A549 treated with ZK216348 at 1 μM for 4 hours (cell line): ENCODE measurements at places on chromosomes 5 and 9. TPM values are rescaled to one million over a fixed set of nuclear protein-coding genes. Genes with fewer than 3 reads are reported as not detected.

Gene GRM6
- total RNA-seq, result not detected in 5 replicates

Gene TRMO
- total RNA-seq, result 10.4 to 15.8 TPM (median 11.2 TPM) in 5 replicates

Gene CLIC3
- 2.2 to 4.2 TPM (median 3.7 TPM) in 5 replicates for total RNA-seq

Gene GPRIN1
- total RNA-seq, result 7.3 to 10.8 TPM (median 10.2 TPM) in 5 replicates

Gene GZMA
- not detected in 5 replicates for total RNA-seq

Gene SPATA31A3
- total RNA-seq, result not detected in 5 replicates

Gene SPATA24
- 4.6 to 5.9 TPM (median 4.9 TPM) in 5 replicates for total RNA-seq

Gene SLC46A2
- total RNA-seq, result not detected in 5 replicates

Gene C5
- 11.3 to 15.8 TPM (median 12.2 TPM) in 5 replicates for total RNA-seq

Gene GLIPR2
- 7.1 to 10.8 TPM (median 9.4 TPM) in 5 replicates for total RNA-seq

Gene TXNDC8
- not detected in 5 replicates for total RNA-seq

Gene FUBP3
- total RNA-seq, result 48.3 to 54.9 TPM (median 51.5 TPM) in 5 replicates

Gene FOXD4L4
- 0.08 to 0.13 TPM (median 0.13 TPM) in 3 of 5 replicates, not detected in the others for total RNA-seq

Gene NOXA1
- 0.53 to 2.1 TPM (median 1.9 TPM) in 5 replicates for total RNA-seq

Gene PCDHAC2
- total RNA-seq, result 3.3 to 7.4 TPM (median 4.4 TPM) in 5 replicates

Gene EIF4EBP3
- total RNA-seq, result 1.8 to 3.2 TPM (median 2.2 TPM) in 5 replicates

Gene ELOVL7
- total RNA-seq, result 7.4 to 14.1 TPM (median 11.3 TPM) in 5 replicates

Gene ORM2
- total RNA-seq, result not detected in 5 replicates

Gene RLN1
- total RNA-seq, result not detected in 5 replicates

Gene FGFR4
- 10.3 to 26.0 TPM (median 25.5 TPM) in 5 replicates for total RNA-seq

Gene NADK2
- 8.3 to 16.2 TPM (median 12.2 TPM) in 5 replicates for total RNA-seq

Gene ADAMTS6
- total RNA-seq, result 0.02 to 0.19 TPM (median 0.11 TPM) in 5 replicates

Gene CCNJL
- total RNA-seq, result 10.5 to 14.3 TPM (median 13.6 TPM) in 5 replicates

Gene RPP25L
- total RNA-seq, result 28.5 to 47.8 TPM (median 42.7 TPM) in 5 replicates

Gene IL7R
- 0.19 to 0.55 TPM (median 0.35 TPM) in 5 replicates for total RNA-seq

Gene CDH9
- not detected in 5 replicates for total RNA-seq

Gene KCNV2
- not detected in 5 replicates for total RNA-seq

Gene ADGRD2
- not detected in 5 replicates for total RNA-seq

Gene GCNT4
- total RNA-seq, result 0.33 to 0.72 TPM (median 0.34 TPM) in 5 replicates

Gene MEGF10
- not detected in 5 replicates for total RNA-seq

Gene OR1K1
- not detected in 5 replicates for total RNA-seq

Gene TICAM2
- 0.30 to 1.4 TPM (median 0.88 TPM) in 5 replicates for total RNA-seq

Gene NINJ1
- total RNA-seq, result 53.6 to 93.5 TPM (median 79.9 TPM) in 5 replicates

Gene CER1
- not detected in 5 replicates for total RNA-seq

Gene SPACA9
- 4.0 to 6.2 TPM (median 4.3 TPM) in 5 replicates for total RNA-seq

Gene TEX48
- total RNA-seq, result not detected in 5 replicates

Gene SLC6A7
- 0.04 TPM in 2 of 5 replicates, not detected in the others for total RNA-seq

Gene NRG2
- total RNA-seq, result 1.3 to 2.3 TPM (median 2.0 TPM) in 5 replicates

Gene SPINK5
- total RNA-seq, result not detected in 5 replicates

Gene CD72
- total RNA-seq, result 0.11 to 0.41 TPM (median 0.18 TPM) in 4 of 5 replicates, not detected in the other

Gene PCDHA4
- 0.95 to 2.0 TPM (median 1.8 TPM) in 5 replicates for total RNA-seq

Gene SOWAHA
- total RNA-seq, result 0.06 to 0.12 TPM (median 0.11 TPM) in 5 replicates

Gene BARHL1
- not detected in 5 replicates for total RNA-seq

Gene C9orf78
- total RNA-seq, result 49.5 to 64.6 TPM (median 52.2 TPM) in 5 replicates

Gene PRR16
- not detected in 5 replicates for total RNA-seq
